ENCODE measurements at places on chromosomes 5 and 9.

DNA sequence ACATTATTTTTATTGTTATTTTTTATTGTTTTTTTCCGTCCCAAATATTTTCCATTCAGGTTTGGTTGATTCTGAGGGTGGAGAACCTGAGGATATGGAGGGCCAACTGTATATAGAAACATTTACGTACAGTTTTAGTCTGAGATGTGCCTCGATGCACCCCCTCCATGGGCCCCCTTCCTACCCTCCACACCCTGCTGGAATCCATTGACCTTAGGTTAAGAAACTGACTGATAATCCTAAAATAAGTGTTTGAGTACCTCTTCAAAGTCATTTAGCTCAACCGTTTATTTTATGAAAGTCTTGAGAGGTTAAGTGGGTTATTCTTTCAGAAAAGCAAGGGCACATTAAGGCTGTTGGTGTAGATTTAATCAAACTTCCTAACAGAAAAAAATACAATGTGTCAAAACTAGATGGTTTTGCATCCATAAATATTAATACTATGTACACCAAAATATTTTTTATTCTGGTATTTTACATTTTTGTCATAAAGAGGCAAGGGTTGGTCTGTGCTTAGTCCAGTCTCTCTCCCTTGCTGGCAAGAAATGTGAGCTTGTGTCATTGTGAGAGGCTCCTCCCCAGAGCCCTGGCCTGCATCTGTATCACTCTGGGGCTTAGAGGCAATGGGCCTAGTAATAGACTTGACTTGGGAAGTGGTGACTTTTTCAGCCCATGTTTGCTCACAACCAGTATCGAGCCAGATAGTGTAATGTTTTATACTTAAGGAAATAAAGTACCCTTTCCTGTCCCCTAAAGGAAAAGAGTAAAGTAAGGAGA lies 15.7 kb downstream of the MTRR start:
- DNase-seq: no peak

GRCh38 chr5:98110282-98110691 lies 663.2 kb upstream of the RGMB start:
- DNase-seq: no peak

- no peak for DNase-seq
Measured at GRCh38 chr5:135738564-135738875, 95.9 kb upstream of the SLC25A48 start.

- no peak for DNase-seq
Measured at GRCh38 chr9:129867136-129868022, 32.1 kb downstream of the USP20 start.

DNA sequence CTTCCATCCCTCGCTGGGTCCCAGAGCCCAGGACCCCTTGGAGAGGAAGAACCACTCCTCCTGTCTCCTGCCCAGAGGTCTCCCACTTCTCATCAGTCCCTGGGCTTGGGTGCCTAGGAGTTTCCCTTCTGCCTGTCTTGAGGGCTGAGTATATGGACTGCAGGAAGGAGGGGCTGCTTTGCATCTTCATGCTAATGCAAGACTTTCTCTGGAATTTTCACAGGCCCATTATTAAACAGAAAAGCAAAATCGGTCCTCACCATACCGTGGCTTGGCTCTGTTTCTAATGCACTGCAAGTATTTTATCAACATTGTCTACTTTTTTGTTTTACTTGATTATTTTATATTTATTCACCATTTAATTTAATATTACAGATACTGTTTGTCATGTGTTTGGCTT lies 34.5 kb downstream of the TRIO start:
- no peak for DNase-seq

DNA sequence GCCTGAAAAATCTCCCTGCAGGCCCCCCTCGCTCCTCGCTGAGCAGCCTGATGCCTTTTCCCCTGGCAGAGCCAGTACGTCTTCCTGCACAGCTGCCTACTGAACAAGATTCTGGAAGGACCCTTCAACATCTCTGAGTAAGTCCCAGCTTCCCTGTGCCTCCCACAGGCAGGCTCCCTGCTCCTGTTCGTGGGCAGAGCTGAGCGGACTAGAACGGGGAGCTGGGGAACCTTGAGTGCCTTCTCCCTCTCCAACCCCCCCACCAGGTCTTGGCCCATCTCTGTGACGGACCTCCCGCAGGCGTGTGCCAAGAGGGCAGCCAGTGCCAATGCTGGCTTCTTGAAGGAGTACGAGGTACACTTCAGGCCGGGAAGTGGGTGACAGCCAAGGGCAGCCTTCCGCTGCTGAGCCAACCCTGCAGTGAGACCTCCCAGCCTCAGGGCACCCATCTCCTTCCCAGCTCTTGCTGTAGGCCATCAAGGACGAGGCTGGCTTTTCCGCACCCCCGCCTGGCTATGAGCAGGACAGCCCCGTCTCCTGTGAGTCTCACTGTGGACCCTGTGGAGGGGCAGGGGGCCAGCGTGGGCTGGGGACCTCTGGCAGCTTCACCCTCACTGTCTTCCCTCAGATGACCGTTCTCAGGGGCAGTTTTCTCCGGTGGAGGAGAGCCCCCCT lies 21.1 kb upstream of the SPTLC1 start:
- no peak for DNase-seq

DNA sequence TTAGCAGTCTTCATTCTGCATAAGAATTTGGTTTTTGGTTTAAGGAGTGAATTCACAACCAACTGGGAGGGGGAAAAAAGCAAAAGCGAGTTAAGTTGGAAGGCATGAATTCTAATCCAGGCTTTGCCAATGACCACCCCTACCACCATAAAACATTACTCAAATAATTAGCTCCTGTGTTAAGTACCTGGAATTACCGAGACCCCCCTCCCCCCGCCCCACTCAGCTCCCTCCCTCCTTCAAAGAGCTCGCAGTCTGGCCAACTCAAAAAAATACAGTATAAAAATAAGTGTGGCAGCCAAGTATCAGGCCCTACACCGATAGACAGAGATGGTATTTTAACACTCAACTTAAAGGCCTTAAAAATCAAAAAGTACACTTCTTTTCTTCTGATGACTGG lies 492 bp downstream of the ATG12 start:
- DNase-seq: no peak

DNA sequence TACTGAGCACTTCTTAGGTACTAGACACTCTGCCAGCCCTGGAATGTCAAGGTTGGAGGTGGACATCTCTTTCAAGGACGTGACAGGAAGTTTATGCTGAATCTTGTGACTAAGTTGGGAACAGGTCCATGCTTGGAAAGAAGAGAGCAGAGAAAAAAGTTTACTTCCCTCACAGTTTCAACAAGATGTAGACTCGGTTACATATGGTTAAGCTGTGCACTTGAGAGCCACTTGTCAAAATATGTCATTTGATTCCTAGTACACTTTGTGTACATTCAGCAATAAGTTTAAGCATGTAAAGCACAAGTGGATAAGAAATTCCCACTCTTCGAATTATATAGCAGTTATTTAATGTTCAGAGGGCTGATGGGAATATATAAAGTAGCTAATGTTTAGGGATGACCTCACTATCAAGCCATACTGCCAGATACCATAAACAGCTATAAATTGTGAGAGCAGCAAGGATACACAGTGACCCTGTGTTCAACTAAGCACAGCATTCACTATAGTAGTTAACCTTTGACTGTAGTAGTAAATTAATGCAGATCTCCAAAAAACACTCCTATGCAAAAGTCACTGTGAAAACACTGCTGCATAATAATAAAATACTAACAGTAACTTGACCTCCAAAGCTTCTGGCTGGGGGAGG lies 1944.6 kb upstream of the WWC1 start:
- no peak for DNase-seq

DNA sequence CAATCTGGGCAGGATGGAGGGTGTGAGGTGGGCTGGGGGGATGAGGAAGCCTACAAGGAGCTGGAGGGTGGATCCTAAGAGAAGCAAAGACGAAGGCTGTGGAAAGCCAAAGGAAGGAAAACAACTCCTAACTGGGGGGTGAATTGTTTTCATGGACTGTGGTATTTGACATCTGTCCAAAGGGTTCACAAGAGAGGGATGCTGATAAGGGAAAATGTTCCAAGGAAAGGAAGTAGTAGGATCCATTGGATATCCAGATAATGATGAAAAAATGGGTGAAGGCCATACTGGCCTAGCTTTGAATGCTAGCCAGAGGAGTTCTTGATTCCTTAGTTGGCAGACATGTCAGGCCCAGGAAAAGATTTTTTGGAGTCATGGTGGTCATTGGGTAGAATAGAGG lies 51.8 kb upstream of the FOXI1 start:
- DNase-seq: no peak

DNA sequence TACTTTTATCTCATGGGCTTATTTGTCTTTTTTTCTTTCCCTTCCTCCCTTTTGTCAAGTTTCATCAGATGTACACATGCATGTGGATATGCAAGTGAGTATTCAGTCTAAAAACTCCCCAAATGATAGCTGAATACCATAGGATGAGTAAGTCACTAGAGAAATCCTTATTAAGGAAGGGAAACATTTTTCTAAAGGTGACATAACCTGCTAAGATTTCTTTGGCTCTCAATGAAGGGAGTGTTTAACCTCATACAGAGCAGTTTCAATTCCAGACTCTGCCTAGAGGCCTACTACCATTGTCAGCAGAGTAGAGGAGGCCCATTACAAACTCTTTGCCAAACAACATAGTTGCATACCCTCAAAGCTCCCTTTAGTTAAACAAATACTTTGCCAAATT lies 192.4 kb downstream of the ARHGEF28 start:
- no peak for DNase-seq

DNA sequence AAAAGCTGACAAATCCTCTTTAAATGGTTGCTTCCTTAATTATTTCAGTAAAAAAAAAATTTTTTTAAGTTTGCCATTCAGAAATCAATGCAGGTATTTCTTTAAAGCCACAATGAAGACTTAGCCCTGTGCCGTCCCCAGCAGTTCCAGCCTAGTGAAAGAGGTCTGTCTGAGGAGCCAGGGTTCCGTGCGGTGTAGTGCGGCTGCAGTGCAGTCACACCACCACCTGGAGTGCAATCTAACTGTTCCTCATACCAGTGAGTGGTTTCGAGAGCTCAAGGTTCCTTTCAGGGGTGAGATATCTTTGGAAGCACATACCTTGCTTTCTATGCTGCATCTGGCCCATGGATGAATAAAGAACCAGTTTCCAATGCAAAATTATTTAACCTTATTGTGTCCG lies 87.5 kb downstream of the FANCC start:
- no peak for DNase-seq

DNA sequence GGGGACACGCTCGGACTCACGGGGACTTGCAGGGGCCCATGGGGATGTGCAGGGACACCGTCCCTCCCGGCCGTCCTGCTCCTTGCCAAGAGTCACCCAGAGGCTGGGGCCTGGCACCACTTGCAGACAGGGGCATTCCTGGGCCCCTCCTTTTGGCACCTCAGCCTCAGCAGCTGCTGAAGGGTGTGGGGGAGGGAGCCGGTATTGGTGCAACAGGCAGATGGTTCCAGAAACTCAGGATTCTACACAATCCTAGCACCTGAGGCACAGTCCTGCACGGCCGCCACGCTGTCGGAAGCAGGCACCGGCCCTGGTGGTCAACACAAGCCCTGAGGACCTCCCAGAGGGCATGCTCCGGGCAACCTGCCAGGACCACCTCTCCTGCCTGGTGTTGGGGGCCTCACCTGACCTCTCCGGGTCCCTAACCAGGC lies 19.3 kb upstream of the SLC12A7 start:
- DNase-seq: no peak

DNA sequence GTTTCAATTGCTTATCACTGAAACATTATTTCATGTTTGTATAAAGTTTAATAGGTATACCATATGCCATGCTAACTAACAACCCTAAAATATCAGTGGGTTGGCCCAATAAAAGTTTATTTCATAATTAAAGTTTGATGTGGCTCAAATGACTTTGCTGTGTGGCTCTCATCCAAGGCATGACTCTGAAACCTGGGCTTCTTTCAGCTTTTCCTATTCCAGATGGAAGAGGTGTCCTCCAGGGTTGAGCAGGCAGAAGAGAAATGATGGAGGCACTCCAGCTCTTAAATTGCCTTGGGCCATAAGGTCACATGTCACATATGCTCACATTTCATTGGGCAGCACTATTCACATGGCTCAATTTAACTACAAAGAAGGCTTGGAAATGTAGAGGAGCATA lies 101.9 kb downstream of the MACIR start:
- DNase-seq: no peak

DNA sequence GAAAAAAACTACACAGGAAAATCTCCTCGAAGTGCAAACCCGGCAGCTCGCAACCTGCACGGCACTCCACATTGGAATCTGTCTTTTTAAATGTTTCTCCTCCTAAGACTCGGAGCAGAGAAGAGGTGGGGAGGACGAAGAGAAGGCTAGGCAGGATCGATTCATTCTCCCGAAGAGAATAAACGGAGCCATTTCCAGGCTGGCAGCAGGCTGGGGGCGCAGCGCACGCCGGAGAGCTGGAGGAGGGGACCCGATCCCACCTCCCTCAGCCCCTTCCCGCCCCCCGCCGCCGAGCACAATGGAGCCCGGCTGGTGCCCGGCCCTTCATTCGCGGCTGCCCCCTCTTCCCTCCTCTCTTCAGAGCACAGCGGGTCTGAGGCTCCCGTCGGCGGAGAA lies 628 bp downstream of the HOMER1 start:
- peak; percentile 20 for DNase-seq

DNA sequence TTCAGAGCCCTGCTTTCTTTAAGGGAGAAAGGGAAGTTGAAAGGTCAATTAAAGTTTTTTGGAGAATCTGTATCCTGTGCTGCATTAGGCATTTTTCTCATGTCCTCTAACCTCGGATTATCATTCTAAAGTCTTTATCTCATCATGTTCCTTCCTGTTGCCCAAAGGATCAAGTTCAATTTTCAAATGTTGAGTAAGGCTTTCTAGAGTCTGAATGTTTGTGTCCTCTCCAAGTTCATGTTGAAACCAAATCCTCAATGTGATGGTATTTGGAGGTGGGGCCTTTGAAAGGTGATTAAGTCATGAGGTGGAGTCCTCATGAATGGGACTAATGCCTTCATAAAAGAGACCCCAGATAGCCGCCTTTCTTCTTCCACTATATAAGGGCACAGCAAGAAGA lies 20.2 kb upstream of the TNC start:
- DNase-seq: no peak

DNA sequence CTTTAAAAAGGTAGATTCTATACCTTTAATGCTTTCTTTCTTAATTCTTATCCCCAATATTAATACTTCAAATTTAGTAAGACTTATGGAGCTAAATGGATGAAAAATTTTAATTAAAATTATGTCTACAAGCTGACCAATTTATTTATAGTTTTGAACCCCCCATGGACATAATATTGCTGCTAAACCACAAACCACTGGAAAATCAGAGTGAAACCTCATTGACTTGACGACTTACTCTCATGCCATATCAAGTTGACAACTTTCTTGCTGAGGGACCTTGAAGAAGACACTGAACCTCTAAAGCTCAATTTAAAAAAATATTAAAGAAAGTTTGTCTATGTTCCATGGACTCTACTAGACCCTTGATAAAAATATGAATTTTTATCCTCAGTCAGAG lies 653.7 kb downstream of the TLE1 start:
- no peak for DNase-seq

DNA sequence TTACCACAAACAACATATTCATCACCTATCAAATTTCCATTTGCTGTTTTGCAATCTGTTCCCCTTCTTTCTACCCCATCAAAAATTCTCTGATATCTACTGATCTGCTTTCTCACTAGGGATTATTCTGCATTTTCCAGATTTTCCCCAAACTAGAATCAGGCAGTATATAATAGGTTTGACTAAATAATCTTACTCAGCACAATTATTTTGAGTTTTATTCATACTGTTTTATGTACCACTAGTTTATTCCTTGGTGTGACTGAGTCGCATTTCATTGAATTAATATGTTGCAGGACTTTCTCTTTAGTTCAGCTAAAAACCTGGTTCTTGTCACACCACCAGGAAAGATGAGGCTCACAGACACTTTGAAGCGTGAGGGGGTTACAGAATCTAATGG lies 131.4 kb downstream of the CYLC2 start:
- DNase-seq: no peak

Measured in posterior cingulate gyrus (tissue), 11 donors.